Fibroblast of upper back skin (primary cell): ENCODE measurements at places on chromosomes 12 and 14.

GRCh38 chr14:68544081-68544892, 248.6 kb downstream of the ZFP36L1 start:
- peak; percentile 97 for DNase-seq

DNA sequence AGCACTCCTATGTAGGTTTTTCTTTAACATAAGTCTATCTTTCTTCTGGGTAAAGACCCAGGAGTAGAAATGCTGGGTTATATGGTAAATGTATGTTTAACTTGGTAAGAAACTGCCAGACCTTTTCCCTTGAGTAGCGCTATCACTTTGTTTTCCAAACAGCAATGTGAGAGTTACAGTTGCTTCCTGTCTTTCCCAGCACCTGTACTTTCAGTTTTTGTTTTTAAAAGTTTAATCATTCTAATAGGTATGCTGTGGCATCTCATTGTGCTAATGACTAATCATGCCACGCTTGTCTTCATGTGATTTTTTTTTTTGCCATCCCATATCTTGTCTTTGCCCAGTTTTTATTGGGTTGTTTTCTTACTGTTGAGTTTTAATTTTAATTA, 28.1 kb downstream of the GIT2 start:
- DNase-seq, result no peak

DNA sequence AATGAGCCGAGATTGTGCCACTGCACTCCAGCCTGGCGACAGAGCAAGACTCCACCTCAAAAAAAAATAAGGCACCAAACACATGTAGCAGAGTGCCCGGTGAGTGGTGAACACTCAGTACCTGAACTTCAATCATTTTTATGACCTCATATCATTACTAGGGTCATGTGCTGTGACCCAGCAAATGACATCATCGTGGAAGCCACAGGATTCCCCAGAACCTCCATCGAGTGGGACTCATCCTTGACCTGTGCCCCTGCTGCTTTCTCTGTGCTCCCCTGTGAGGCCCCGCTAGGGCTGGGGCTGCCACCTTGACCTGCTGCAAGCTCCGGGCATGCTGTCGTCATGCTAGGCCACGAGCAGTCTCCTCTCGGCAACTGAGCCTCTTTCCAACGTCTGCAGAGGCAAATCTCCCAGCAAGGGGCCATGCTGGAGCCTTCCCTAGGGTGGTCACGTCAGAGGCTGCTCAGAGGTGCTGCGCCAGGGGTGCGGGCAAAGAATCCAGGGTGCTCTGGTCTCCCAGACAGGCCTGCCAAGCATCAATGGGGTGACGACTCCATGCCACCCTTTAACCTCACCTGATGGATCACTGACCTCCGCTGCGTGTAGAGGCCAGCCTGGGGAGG, 18.5 kb downstream of the GLTP start:
- DNase-seq, result no peak

- DNase-seq, result peak; percentile 52
Measured at GRCh38 chr12:5643266-5643665, 211.4 kb downstream of the NTF3 start.

DNA sequence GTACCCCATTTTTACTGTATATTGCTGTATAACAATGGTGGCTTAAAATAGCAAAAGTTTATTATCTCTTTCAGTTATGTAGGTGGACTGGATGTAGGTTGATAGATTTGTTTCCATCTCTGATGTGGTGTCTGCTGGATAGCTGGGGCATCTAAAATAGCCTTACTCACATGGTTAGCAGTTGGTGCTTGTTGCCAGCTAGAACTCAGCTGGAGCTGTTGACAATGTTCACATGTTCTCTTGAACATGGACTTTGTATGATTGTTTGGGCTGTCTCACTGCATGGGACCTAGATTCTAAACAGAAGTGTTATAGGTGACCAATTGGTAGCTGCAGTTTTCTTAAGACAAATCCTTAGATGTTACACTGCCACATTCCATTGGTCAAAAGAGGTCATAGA, 126.9 kb downstream of the GPHN start:
- DNase-seq, result no peak

- DNase-seq, result no peak
Measured at GRCh38 chr12:48907245-48907644, 18.0 kb downstream of the FKBP11 start.

DNA sequence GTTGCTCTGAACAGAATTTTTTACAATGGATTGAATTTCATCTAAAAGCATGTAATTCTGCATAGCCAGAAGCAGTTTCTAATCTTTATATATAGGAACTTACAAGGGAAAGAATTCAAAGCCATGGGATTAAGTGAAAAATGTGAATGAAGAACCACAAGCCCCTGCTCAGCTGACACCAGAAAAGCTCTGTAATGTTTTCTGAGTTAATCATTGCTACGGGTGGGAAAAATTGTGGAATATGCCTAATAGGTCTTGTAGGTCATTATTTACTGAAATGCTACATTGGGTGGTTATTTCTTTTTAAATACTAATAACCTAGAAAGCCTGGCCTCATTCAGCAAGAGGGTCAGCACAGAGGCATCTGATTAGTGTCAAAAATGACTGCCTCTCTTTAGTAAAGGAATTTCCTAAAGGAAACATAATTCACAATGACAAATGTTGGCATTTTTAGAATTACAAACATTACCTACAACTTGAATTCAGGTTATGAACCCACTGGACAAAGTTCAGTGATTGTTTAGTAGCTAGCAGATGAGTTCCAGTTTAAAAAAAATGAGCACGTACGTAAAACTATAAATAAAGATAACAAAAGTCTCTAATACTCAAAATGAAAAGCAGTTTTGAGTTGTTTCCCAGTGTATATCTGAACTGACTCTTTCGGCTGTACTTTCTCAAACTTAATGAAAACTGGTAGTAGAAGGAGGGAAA, 75.3 kb downstream of the BMP4 start:
- peak; percentile 82 for DNase-seq

DNA sequence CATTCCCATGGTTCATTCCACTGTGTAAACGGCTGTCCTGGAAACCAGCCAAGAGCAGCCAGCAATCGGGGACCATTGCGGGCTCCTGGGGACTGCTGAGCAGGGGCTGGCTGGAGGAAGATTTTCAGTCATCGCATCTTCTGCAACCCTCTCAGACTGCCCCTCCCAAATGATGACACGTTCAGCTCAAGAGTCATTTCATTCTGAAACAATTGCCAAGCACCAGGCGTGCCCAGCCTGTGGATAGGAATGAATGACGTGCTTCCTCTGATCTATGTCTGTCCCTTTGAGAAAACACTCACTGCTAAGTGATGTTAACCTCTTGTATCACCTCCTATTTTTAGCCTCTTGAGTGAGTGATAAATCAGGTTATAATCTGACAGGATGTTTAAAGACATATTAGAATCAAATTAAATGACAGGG, 62.0 kb downstream of the NDUFA12 start:
- peak; percentile 86 for DNase-seq

DNA sequence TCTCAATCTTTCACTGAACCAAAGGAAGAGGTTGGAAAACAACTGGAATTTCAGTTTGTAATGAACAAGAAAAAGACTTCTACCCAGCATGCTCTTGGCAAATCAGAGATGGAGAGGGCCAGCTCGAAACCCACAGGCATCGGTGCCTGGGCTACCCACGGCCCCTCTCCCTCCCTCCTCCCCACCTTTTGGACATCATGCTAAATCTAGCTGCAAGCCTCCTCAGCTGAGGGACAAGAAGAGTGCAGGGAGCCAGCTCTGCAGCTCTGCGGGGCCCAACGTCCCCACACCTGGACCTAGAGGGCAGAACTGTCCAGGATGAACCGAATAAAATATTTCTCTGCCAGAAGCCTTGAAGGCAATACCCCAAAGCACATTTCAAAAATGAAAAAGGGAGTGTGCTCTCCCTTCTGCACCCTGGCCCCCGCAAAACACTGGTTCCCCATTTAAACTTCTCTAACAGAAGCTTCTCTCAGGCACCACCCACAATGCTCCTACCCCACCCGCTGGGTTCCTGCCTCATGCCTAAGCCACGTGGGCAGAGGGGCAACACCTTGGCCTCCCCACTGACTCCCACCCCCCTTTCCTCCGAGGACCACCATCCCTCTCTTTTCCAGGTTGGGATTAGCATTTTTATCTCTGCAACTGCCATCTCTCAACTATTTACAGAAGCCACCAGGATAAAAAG, 8.2 kb downstream of the CAMKK2 start:
- DNase-seq, result no peak

DNA sequence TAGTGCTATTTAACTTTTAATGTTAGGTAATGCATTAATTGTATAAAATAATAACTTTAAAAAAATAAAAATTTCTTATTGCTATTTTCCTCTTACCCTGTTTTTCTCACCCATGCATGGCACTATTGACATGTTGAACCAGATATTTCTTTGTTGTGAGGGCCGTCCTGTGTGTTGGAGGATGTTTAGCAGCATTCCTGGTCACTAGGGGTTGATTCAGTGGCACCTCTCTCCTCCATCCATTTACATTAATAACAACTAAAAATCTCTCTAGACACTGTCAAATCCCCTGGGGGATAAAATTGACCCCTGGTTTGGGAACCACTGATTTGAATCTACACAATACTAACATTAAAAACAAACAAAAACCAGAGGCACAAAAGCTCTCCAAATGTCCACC, 147.5 kb upstream of the MIS18BP1 start:
- no peak for DNase-seq
